ENCODE measurements at places on chromosomes 12 and 14.

DNA sequence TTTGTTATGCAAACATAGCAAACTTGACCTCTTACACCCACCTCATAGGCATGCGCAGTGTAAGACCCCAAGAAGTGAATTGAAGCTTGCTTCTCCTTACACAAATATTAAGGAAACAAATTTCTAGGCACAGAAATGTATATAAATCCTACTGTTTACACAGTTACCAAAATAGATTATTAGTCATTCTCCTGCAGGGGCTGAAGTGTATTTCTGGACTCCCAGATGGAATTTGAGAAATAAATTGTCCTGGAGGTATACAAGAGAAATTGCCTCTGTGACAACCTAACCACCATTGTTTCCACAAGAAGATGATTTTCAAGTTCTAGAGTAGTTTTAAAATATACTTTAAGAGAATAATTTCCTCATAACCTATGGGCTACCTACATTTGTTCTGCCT is 656.0 kb upstream of the MDGA2 start:
- DNase-seq: no peak

GRCh38 chr12:79655036-79655435 is 35.7 kb downstream of the PAWR start:
- no peak for DNase-seq

DNA sequence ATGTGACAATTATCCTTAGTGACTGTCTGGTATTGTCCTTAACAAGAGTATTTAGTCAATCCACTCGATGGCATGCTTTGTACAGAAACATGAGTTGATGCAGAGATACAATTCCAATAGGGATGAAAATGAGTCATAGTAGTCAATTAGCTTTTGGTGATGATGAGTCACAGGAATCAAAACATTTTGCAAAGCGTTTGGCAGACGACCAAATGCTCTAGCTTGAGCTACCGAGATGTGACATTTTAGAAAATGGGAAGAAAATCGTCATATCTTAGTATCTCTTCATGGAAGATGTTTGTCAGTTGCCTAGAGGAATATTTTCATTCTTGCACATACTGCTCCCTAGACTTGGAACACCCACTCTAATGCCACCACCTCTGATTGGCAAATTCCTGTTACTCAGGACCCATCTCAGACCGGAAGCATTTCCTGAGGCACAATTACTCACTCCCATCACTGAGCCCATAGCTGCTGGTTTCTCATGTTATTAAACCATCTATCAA is 95.0 kb downstream of the LMNTD1 start:
- no peak for DNase-seq

DNA sequence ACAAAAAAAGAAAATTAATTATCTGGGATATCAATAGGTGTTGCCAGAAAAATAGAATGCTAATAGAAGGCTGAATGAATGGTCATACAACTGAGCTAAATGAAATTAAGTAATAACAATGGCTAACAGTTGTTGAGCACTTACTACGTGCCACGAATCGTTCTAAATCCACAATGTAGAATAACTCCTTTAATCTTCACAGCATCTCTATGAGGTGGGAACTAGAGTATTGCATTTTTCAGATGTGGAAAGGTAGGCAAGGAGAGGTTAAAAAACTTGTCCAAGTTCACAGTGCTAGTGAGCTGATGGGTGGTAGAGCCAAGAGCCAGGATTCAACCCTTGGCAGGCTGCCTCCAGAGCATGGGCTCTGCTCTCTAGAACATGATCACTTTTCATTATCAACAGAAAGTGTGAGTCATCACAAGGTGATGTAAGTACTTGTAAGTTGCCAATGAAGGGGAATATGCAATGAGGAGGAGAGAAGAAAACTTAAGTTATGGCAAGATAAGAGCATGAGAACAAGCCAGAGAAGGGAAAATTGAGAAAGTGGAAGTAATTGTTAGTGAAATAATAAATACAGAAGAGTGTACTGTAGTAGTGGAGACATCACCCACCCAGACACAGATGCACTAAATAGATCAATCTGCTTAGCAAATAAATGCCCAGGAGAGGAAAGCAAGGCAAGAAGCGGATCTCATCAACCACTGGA is 122.1 kb downstream of the PRKD1 start:
- DNase-seq: no peak

DNA sequence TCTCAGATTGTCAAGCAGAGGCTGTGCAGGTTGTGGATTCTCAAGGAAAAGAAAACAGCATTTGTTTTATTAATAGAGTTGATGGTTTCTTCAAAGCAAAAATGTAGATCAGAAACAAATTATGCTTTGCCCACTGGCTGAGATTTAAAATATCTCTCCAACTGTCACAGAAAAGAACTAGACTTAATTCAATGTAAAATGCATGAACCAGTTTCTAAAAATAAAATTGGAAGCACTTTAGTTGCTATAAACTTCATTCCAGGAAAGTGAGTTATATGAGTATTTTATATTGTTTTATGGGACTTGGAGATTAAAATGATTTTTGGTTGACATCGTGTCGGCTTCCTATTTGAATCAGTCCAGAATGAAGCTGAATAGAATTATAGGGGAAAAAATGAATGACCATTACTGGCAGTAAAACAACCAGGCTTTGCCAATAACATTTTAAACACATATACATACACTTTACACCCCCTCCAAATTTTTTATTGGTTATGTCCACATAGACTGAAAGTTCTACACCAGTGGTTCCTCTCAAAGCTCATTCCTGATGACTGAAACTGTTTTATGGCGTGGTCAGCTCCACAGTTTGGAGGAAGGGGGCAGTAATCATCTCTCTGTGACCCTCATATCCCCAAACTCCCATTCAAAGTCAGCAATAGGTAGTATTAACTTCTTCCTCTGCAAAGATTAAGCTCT is 55.5 kb upstream of the DAAM1 start:
- no peak for DNase-seq

Data from CD4-positive, alpha-beta T cell treated with Interleukin-10 for 1 hour (primary cell).